ENCODE measurements at places on chromosomes 1 and 21. TPM values are rescaled to one million over a fixed set of nuclear protein-coding genes. Genes with fewer than 3 reads are reported as not detected.

DNA sequence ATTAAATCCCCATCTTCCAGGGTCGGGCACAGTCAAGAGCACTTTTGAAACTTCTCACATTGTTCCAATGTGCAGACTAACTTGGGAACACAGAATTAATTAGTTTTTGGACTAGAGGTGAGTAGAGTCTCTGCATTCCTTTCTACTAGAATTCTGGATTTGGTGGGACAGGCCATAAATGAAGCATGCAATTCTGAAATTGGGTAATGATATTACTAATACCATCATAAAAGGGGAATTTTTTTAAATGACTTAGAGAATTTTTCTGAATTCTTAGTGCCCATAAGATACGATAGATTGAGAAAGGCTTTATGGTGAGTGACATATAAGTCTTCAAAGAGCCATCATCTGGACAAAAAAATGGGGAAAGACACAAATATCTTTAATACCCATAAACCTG lies 41.8 kb downstream of the ADAMTS5 start:
- DNase-seq = no peak

- no peak for DNase-seq
Observed at GRCh38 chr1:21261551-21262292, 28.5 kb downstream of the ECE1 start.

- no peak for DNase-seq
Observed at GRCh38 chr1:169098380-169098779, 8.1 kb upstream of the ATP1B1 start.

- DNase-seq = peak; percentile 62
Observed at GRCh38 chr1:12339396-12339795, 109.6 kb downstream of the VPS13D start.

GRCh38 chr21:17542371-17543011 lies 29.6 kb downstream of the CXADR start:
- DNase-seq = peak; percentile 94

- DNase-seq = no peak
Observed at GRCh38 chr1:176517484-176517883, 54.5 kb downstream of the PAPPA2 start.

IL23R gene
- not detected for total RNA-seq

FCAMR gene
- not detected for total RNA-seq

SELL gene
- total RNA-seq = 0.32 TPM

SPRR3 gene
- total RNA-seq = not detected

Data from HepG2 (cell line).